NAMALWA (cell line): ENCODE measurements at places on chromosomes 1 and 21.

GRCh38 chr1:176854121-176854520, 310.4 kb downstream of the ASTN1 start:
- no peak for DNase-seq

DNA sequence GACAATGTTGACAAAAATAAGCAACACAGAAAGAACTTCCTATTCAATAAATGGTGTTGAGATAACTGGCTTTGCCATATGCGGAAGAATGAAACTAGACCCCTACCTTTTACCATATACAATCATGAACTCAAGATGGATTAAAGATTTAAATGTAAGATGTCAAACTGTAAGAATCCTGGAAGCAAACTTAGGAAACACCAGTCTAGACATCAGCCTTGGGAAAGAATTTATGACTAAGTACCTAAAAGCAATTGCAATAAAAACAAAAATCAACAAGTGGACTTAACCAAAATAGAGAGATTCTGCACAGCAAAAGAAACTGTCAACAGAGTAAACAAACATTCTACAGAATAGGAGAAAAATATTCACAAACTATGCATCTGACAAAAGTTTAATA, 16.1 kb upstream of the CLDN8 start:
- DNase-seq, result no peak

- DNase-seq, result no peak
Observed at GRCh38 chr1:178122283-178122682, 28.4 kb downstream of the RASAL2 start.

DNA sequence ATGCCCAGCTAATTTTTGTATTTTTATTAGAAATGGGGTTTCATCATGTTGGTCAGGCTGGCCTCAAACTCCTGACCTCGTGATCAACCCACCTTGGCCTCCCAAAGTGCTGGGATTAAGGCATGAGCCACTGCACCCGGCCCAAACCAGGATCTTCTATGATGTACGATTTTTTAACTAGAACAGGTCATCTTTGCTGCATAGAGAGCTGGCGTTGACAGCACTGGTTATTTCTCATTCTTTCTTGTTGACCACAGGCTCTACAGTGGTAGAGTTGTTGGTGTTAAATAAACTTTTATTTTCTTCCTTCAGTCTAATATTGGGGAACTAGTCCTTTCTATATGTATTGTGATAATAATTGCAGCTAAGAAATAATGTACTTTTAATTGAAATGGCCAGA, 3.8 kb upstream of the MAB21L3 start:
- DNase-seq, result no peak

DNA sequence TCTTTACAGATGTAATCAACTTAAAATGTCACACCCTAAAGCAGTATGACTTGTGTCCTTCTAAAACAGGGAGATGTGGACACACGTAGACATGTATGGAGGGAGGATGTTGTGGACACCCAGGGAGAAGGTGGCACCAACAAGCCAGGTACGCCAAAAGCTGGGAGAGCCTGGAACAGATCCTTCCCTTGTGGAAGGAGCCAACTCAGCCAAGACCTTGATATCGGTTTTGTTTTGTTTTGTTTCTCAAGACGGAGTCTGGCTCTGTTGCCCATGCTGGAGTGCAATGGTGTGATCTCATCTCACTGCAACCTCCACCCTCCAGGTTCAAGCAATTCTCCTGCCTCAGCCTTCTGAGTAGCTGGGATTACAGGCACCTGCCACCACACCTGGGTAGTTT, 45.6 kb downstream of the CHAF1B start:
- no peak for DNase-seq

DNA sequence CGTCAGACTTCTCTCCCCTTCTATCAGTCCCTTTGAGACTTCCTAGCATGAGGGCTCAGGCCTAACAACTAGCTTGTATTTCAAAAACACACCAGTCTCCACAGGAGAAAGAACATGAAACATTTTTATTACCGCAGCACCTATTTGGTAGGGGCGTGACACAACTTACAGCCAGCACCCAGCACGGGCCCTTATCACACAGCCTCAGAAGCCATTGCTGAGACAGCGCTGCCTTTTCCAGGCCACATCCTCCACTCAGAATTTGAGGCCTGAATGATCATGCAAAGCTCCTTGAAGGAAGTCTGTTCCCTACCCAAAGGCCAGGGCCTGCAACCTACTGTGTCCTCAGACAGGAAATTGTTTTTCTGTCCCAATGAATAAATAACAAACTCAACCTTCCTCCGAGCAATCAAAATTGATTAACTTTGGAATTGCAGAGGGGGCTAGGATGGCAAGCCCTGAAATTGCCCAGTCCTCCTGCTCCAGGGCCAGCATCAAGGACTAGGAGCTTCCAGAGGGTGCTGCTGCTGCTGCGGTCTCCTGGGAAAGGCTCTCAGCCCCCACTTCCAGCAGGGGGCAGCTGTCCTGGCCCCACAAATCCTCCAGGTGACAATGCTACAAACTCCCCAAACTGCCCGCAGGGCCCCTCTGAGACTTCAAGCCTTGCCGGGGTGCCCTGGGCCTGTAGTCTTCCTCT, 94.3 kb upstream of the GALNT2 start:
- DNase-seq, result peak; percentile 17

DNA sequence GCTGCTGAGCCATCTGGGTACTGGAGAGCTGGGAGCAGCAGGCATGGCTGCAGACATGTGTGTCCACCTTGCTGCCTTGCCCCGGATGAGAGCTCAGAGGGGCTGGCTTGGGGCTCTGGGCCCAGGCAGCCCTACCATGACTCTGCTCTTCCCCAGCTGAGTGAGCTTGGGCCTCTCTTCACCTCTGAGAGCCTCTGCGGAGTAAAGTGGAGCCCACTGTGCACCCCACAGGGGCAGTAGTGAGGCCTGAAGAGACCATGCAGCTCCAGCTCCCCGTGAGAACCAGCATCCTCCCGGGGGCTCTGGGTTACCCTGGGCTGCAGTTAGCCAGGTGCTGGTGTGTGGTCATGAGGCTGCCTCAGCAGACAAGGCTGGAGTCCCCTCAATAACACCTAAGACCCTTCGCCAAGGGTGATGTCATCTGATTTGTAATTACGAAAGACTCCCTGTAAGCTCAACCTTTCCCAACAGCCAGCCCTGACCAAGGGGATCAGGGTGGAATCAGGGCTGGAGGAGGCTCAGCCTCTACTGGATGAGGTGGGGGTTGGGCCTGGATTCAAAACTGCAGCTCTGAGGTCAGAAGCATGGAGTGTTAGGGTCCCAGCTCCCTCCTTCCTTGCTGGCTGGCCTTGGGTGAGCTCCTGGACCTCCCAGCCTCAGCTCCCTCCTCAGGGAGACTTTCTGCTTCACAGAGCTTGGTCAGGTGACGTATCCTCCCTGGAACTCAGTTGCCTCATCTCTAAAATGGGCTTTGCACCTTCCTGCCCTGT, 308.0 kb downstream of the MATN1 start:
- no peak for DNase-seq

DNA sequence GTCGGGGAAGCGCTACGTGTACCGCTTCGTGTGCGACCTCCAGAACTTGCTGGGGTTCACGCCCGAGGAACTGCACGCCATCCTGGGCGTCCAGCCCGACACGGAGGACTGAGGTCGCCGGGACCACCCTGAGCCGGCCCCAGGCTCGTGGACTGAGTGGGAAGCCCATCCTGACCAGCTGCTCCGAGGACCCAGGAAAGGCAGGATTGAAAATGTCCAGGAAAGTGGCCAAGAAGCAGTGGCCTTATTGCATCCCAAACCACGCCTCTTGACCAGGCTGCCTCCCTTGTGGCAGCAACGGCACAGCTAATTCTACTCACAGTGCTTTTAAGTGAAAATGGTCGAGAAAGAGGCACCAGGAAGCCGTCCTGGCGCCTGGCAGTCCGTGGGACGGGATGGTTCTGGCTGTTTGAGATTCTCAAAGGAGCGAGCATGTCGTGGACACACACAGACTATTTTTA, 17.1 kb downstream of the ETS2 start:
- no peak for DNase-seq

DNA sequence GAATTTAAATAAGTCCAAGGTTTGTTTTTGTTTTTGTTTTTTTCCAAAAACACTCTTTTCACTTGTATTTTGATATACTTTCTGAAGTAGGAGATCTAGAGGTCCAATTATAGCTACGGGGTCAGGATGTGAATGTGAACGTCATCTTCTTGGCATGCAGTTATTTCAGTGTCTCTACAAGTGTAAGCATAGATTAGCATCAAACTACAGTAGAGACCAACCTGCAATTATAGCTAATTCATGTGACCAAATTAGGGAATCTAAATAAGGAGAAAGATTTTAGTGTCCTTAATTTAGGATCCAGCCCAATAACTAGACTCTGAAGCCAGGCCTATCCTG, 107.3 kb upstream of the PALMD start:
- no peak for DNase-seq

- no peak for DNase-seq
Observed at GRCh38 chr1:7538849-7539768, 232.0 kb upstream of the VAMP3 start.
